ENCODE measurements at places on chromosomes 4 and X.

DNA sequence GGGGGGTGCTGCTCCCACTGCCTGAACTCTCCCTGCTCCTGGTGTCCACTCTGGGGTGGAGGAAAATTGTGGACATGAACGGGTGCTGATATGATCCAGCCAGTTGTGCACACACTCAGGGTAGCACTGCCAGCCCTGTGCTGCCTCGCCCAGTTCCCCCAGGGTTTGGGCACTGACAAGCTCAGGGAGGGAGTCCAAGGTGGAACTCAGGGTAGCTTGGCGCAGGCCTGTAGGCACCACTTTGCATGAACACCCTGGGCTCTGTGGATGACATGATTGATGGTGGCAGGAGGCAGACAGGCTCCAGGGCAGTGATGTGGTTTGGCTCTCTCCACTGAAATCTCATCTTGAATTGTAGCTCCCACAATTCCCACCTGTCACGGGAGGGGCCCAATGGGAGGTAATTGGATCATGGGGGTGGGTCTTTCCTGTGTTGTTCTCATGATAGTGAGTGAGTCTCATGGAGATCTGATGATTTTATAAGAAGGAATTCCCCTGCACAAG lies 572.0 kb upstream of the PABPC4L start:
- DNase-seq, result no peak

DNA sequence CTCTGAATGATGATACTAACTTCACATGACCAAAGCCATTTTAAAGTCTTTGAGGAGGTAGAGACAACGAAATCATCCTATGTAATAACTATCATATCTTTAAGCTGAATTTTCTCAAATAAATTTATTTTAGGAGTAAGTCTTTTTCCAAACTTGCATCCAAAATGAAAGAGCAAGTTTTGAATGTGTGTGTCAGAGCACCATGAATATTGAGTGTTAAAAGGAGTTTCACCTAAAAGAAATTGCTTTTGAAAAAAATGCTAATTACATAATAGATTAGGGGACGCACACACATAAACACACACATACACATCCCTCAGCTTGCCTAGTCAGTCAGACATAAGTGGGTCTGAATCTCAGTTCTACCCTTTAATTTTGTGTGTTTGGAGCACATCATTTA lies 1.9 kb downstream of the ANK2 start:
- DNase-seq, result no peak

GRCh38 chr4:77599378-77599777 lies 6.2 kb upstream of the CXCL13 start:
- peak; percentile 18 for DNase-seq

DNA sequence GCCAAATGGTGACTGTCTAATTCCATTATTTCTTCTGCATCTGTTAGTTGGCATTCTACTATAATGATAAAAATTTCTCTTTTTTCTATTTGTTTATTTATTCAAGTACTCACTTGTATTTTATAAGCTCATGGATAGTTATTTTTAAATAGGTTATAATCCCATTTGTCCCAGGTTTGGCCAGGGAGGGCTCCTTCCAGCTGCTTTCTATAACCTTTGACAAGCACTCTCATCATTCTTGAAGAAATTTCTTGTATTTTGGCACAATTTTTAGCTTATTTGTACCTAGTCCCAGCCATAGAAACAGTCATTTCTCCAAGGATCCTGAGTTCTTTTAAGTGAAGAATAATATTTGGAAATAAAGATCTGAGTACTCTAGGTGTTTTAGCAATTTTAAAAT lies 1038.6 kb upstream of the AGA start:
- no peak for DNase-seq

GRCh38 chr4:8675383-8675782 lies 82.8 kb downstream of the CPZ start:
- no peak for DNase-seq

- no peak for DNase-seq
These were observed 299.7 kb downstream of the LDB2 start for GRCh38 chr4:16598597-16599206.

- no peak for DNase-seq
These were observed 970.4 kb downstream of the RPA4 start for GRCh38 chrX:97854086-97854485.

- no peak for DNase-seq
These were observed 7.5 kb upstream of the CXCL6 start for GRCh38 chr4:73828956-73829355.

- peak; percentile 14 for DNase-seq
These were observed 89.6 kb upstream of the PRPS2 start for GRCh38 chrX:12701628-12702027.

GRCh38 chr4:147101678-147102077 lies 156.0 kb upstream of the TTC29 start:
- no peak for DNase-seq

DNA sequence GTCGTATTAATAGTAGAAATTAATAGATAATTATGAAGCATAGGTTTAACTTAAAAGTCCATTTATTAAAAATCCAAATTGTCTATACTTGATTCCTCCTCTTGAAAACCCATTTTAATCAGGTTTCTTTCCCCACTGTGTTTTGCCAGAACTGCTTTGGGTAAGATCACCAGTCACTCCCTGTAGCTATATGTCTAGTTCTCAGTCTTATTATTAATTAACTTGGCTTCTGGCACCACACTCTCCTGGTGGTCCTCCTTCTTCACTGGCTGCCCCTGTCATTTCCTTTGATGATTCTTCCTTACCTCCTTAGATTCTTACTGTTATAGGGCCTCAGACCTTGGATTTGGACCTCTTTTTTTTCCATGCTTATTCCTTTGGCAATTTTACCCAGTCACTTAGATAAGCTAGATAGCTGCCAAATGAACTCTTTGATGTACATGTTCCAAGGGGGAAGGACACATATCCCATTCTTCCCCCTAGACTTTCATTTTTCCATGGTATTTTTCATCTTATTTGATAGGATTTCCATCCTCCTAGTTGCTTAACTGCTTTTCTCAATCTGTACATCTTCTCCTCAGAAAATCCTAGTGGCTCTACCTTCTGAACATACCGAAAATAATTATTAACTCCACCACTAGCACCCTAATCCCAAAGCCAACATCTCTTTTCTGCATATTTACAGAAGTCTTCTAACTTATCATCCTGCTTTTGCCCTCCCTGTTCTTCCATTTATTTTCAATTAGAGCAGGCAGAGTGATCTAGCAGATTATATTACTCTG lies 24.5 kb downstream of the GIMD1 start:
- no peak for DNase-seq

GRCh38 chrX:68827256-68827655 lies 1.6 kb upstream of the EFNB1 start:
- no peak for DNase-seq

- no peak for DNase-seq
These were observed 48.0 kb downstream of the RASL11B start for GRCh38 chr4:52910115-52910514.

DNA sequence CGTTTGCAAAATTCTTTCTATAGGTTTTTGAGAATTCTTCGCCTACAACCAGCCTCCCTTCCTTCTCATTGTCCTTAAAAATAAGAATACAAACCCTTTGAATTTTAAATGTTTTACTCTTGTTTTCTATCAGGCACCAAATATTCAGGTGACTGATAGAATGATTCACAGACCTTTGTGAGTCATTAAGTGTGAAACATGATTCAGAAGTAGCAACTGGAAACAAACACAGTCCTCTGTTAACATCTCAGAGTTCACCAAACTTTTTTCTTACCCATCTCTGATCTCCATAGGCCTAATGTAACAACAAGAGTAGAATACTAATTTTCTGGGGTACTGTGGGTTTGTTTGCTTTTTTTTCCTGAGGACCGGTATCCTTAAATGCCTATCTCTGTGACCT lies 63.4 kb upstream of the MAB21L2 start:
- DNase-seq, result no peak

DNA sequence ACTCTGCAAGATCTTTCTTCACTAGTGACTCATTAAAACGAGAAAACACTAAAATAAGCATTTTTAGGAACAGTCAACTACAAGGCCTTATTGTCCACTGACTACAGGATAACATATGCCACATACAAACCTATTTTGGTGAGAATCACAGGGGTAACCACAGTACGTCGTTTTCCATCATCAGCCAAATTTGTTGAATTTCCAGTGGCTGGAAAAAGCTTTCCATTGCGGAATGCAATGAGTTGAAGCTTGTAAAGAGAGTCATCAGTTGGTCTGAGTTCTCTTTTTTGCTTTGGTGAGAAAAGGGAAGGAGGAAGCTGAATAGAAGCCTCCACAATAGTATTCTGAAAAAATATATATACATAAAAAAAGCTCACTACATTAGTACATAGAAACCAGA lies 102.4 kb downstream of the ADGRA3 start:
- DNase-seq, result no peak

- DNase-seq, result peak; percentile 18
These were observed 122.6 kb downstream of the SHISA3 start for GRCh38 chr4:42519803-42520417.

- no peak for DNase-seq
These were observed 41.8 kb downstream of the RBBP7 start for GRCh38 chrX:16828124-16828908.
